G401 (cell line): ENCODE measurements at places on chromosomes 2 and 18.

DNA sequence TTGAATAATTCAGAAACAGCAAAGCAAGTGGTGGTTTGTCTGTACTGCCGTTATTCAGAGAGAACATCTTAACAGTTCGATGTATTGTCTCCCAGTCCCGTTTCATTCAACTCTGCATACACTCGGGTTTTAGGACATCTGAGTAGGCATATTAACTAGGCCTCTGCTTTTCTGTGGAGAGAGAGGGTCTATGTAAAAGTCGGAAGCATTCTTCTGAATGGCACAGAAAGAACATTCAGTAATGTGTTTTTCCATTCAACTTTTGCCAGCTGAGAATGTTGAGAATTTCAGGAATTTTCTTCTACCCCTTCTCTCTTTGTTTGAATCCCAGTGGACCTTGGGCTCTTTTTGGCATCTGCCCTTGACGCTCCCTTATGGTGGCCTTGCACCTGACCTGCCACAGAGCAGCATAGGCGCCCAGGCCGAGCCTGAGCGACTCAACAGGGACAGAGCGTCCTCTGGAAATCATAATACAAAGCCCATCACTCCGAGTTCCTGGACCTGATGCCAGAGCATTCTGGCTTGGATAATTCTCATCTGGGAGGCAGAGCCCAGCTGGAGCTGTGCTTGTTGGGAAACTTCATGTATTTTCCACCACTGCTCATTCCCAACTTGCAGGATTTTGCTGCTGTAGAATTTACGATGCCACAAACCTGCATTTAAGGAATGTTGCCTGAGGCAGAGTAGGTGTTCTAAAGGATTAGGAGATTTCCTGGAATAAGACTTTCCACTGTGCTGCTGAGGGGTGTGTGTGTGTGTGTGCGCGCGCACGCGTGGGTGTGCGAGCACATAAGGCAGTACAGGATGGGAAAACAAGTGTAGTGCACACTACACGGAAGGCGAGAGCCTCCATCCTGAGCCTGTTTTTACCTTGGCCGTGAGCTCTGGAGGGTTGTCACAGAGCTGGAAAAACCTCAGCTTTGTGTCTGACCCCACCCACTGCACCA, 77.2 kb upstream of the TXNDC2 start:
- DNase-seq: peak; percentile 17

GRCh38 chr2:168669151-168669550, 133.3 kb upstream of the NOSTRIN start:
- DNase-seq: no peak

DNA sequence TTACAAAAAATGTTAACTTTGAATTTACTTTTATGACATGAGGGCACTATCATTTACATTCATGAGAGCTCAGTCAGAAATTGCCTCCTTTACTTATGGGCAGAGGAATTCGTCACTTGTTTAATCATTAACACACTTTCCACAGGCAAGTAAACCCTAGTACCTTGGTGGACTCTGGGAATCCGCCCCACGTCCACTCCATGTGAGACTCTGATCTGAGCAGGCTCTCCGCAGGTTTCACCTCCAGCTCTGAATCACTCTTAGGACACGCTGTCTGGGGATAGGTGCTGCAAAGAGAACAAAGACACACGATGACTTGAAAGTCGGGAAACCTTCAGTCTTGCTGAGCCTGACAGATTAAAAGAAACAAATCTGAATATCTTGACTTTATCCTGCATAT, 73.6 kb downstream of the LPIN2 start:
- no peak for DNase-seq

DNA sequence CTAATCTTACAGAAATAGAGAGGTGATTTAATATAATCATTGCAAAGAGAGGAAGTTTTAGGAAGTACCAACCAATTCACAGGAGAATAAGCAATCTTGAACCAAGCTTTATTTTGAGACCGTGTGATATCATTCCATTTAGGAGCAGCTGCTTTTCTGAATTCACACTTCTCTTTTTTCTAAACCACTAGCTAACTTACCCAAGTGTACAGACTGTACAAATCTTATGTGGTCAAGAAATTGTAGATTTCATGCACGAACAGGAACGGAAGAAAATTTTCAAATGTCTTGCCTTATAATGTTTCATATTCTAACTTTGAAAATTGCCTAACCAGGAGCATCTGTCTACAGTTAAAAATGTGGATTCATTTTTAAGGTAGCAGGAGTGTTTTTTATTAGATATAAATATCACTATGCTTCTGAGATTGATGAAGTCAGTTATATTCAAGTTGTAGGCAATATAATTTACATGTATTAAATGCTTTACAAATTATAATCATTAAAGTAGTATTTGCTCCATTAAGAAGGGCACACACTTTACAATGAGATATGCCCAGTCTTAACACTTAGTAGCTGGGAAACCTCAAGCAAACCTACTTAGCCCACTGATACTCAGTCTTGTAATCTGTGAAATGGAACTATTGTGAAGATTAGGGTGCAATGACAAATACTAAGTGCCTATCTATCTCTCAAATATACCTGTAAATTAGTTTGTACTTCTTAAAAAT, 302.2 kb upstream of the STON1 start:
- DNase-seq: no peak

- peak; percentile 96 for DNase-seq
Observed at GRCh38 chr2:216006164-216006663, 7.1 kb downstream of the MREG start.

GRCh38 chr18:6792391-6792790, 62.9 kb downstream of the ARHGAP28 start:
- no peak for DNase-seq
